Stimulated activated CD4-positive, alpha-beta T cell treated with anti-CD3 and anti-CD28 coated beads, Interleukin-1b, Interleukin-23, amount 100 ng/mL, for 24 hours (primary cell): ENCODE measurements at places on chromosomes 2 and 18.

- no peak for DNase-seq
Measured at GRCh38 chr18:47817017-47817794, 113.3 kb downstream of the SMAD2 start.

- DNase-seq, result no peak
Measured at GRCh38 chr2:207101984-207102383, 63.8 kb downstream of the KLF7 start.

DNA sequence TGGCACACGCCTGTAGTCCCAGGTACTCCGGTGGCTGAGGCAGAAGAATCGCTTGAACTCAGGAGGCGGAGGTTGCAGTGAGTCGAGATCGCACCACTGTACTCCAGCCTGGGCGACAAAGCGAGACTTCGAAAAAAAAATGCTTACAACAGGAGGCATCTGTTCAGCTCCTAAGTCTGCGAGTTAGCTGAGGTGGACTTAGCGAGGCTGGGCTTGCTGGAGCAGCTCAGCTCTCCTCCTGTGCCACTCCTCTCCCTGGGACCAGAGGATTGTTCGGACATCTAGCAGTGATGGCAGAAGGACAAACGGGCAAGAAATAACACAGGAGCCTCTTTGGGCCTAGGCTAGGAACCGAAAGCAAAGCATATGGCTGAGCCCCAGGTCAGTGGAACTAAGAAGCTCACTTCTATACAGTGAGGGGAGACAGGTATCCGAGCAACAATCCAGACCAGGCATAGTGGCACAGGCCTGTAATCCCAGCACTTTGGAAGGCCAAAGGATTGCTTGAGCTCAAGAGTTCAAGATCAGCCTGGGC is 260.1 kb downstream of the GLI2 start:
- DNase-seq, result no peak

DNA sequence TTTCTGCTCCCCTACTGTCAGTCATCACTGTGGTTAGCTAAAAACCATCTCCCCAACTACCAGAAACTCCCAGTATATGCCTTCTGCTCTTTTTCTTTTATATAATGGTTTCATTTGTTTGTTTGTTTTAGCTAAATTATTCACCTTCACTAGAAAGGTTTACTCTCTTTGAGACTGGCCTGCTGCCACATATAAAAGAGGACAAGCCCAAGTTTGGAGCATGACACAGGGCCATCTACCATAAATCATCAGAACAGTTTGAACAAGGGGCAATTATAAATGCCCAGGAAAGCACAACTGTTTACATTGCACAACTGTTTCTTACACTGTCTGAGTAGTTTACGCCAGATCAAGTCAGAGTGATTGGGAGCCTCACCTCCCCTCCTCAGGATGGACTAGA is 471.0 kb upstream of the PIK3C3 start:
- no peak for DNase-seq

DNA sequence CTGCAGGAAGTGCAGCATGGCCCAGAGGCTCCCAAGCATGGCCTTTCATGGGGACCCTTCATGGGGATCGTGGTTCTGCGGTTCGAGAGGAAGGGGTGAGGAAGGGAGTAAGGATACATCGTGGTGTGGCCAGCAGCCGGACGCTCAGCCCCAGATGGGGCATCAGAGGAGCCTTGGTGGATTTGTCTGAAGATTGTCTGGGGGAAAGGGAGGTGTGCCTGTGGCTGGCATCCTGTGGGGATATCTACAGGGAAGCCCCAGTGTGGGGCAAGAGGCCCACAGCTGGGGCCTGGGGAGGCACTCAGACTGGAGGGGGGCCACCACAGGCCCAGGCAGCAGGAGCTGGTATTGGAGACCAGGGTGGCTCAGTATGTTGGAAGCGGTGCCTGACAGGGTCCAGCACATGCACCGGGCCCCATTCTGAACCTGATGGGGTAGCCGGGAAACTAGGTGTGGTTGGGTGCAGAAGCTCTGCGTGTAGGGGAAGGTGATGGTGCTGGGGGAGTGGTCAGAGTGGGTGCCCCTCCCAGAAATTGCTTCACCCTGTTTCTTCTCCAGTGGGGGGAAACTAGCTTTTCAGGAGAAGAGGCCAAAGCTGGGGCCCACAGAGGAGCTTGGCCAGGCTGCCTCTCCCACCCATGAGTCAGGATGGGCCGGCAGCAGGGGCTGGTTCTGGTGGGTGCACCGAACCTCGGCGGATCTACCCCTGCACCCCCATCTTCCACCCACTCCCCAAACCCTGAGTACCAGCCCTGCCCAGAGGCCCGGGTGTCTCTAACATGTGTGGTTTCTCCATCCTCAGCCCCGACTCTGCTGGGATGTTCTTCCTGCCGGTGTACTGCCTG is 274.4 kb upstream of the HDAC4 start:
- no peak for DNase-seq

- no peak for DNase-seq
Measured at GRCh38 chr2:135175177-135175576, 123.1 kb downstream of the RAB3GAP1 start.

DNA sequence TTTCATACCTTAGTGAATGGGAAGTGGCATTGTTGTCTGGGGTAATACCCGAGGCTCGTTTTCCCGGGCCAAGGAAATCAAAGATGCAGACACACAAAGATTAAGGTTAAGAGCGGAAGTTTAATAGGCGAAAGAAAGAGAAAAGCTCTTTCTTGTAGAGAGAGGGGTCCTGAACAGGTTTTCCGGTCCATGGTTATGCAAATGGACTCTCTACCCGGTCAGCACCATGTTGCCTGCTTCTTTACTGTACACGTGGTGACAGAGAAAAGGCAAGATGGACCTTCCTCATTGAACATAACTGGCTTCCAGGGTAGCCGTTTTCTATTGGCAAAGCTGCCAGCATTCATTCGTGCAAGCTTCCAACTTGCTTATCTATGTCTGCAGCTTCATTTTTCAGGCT is 2063.5 kb downstream of the SUCLG1 start:
- no peak for DNase-seq

DNA sequence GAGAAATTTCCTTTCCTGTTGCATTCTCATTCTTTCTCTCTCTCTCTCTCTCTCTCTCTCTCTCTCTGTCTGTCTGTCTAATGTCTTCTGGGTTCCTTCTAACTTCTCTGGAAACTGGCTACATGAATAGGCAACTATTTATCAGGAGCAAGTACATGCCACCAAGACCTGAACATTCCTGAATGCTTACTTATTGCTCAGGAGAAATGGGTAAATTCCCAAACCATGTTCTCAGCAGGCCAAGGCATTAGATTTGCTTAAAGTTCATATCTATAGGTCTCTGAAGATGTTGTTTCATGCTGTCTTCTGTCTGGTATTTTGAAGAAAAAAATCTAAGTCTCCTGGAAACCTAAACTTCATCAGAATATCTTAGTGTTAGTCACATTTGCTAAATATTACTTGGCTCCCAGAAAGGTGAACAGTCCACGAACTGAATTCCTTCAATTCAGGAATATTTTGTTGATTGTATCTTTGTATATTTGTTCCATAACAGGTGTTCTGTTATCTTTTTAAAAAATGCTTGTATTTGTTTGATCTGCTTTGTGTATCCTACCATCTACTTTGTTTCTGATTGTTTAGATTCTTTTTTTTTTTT is 77.2 kb upstream of the FIGN start:
- no peak for DNase-seq

DNA sequence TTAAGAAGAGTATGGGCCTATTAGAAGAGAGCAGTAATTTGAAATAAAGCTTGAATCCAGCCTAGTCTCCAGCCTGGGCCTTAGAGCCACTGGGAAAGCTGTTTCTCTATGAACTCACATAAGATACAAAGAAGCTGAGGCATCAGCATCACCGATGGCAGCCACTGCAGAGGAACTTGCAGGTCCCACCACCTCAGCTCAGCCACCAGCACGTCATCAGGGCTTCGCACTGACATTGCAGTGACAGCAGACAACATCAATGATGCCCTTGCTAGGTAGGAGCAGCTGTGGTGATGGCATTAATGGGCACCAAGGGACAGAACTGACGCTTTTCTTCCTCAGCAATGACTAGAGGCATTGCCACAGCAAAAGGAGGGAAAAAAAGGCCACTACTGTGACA is 67.7 kb upstream of the CDC42EP3 start:
- DNase-seq, result no peak

DNA sequence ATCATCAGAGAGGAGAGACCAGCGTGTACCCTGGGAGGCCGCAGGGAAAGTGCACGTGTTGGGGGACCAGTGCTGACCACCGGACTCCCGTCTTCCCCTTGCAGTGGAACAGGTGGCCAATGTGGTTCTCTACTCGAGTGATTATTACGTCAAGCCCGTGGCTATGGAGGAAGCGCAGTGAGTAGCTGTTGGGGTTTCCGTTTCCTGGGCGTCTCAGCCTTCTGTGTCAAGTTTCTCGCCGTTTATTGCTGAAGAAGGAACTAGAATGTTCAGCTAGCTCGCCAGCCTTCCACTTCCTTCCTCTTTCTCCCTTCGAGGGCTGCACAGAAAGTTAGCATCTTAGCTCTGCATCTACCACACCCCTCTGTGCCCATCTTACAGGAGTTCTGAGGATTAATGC is 22.8 kb upstream of the DGKD start:
- peak; percentile 15 for DNase-seq

DNA sequence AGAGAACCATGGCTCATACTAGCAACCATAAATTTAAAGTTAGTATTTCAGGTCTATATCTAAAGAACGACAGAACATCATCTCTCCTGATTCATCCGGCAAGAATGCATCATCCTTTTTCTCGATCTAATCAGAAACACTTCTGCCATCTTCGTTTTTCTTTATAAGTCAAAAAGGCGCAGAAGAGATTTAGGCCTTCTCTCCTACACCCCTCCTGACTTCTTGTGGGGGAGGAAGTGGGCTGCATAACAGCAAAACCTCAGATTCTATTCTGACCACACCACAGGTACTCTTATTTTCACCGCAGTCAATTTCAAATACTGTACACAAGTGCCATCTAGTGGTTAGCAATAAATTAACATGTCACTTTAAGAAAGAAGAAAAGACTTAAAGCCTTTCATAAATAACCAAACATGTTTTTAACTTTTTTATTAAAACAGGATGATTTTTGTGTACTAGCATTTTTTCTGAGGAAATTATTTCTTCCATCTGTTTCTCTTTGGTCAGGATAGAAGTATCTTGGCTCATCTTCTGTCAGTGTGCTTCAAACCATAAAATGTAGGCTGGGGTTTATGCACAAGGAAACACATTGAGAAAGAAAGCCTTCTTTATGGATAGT is 48.4 kb upstream of the PIK3C3 start:
- peak; percentile 2 for DNase-seq

GRCh38 chr2:189016311-189016861 is 42.2 kb downstream of the COL3A1 start:
- no peak for DNase-seq

DNA sequence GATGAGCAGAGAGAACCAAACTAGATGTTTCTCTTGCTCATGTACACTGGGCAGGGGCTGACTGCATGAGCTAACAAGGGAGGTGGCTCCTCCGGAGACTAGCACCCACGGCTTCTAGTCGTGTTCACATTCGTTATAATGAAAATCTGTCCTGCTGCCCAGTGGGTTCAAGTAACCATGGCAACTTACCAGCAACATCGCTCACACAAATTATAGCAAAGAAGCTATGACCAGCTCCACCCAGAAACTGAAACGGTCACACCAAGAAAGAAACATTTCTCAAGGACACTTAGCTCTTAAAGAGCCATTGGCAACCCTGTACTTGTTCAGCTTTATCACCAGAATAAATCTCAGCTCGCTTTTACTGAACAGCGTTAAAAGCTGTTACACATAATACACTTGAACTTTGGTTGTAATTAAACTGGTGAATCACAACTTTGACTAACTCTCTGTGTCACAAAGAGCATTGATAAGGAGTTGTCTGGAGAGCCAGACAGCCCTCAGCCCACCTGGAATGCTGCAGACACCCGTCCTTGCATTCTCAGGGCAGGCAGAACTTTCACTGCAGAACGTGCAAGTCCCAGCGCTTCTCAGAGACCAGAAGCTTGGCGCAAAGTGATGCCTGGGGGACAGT is 141.2 kb downstream of the PID1 start:
- DNase-seq, result no peak

- DNase-seq, result no peak
Measured at GRCh38 chr2:10174173-10174572, 51.6 kb downstream of the RRM2 start.

DNA sequence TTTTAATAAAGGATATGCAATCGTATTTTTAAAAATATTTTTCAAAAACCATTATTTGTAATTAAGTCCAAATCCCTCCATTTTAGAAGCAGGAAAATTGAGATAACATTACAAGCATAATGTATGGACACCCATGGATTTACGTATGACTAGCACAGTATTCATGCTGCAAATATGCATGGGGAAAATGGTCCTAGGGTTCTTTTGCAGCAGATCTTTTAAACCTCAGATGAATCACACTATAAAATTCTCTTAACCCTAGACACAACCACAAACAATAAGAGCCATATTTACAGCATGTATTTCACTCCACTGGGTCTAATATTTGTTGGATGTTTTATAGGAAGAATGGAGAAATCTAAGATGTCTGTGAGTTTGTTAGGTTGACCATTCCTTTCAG is 453.4 kb downstream of the TGIF1 start:
- no peak for DNase-seq

DNA sequence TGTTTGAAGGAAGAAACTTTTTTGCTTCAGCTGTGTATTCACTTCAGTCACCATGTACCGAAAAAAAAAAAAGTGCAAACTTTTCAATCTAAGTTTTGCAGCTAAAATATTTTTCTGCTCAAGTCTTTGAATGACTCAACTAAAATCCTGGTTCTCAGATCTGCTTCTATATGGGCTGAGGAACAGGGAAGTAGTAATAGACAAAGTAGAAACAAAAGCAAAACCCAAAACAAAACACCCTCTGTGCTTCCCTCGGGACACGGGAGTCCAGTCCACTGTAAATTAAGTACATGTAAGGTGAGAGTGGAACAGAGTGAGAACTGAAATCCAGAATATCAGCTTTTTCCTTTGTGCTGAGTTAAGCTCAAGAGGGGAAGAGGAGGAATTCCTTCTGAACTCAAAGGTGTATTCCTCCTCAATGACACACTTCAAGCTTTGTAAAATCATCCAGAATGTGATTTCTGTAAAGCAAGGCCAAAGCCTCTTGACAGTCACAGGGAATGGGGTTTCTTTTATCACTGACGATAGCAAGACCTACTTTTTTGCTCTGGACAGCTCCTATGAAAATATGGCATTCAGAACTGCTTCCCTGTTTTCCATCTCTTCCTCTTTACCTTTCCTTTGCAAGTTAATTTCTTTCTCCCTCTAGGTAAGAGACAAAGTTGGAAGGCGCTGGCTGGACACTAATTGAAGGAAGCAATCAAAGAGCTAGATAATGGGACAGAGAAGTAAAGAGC is 433.5 kb upstream of the MMADHC start:
- DNase-seq, result no peak

DNA sequence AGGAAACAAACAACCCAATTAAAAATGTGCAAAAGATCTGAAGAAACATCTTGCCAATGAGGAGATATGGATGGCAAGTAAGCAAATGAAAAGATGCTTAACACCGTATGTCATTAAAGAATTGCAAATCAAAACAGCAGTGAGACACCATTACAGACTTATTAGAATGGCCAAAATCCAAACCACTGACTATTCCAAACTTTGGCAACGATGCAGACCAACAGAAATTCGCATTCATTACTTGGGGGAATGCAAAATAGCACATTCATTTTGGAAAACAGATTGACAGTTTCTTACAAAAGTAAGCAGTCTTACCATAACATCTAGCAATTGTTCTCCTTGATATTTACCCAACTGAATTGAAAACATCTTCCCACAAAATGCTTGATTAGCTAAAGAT is 1118.7 kb downstream of the SUCLG1 start:
- no peak for DNase-seq
